T-helper 2 cell (primary cell): ENCODE measurements at places on chromosomes 13 and 19.

GRCh38 chr19:3319643-3320353 lies 46.6 kb upstream of the NFIC start:
- no peak for DNase-seq

GRCh38 chr13:48819376-48819775 lies 156.3 kb upstream of the FNDC3A start:
- DNase-seq: no peak

GRCh38 chr13:46355901-46356590 lies 31.0 kb downstream of the RUBCNL start:
- no peak for DNase-seq

DNA sequence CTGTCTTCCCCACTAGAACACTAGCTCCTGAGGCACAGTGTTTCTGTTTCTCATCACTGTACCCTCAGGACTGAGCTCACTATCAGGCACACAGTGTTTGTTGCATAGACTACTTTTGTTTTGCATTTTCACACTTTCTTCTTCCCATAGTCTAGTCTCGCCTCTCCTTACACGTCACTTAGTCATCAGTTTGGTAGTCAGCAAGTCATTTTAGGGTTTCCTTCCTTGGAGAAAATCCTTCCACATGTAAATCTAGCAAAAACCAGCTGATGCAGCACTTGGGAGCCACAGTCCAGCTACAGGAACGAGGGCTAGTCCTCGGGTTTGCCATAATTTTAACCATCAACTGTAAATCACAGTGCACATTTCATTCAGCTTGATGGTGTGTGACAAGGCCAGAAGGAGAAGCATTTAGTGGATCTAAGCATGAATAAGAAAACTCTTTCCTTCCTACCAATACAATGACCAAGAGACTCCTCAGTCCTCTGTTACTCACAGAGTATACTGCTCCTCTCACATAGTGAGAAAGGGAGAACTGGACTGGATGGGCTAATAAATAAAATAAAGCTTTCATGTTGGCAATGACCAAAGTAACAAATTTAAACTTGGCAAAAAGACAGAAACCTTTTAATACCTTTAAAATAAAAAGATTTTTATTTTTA lies 221.0 kb downstream of the KLF12 start:
- DNase-seq: no peak

DNA sequence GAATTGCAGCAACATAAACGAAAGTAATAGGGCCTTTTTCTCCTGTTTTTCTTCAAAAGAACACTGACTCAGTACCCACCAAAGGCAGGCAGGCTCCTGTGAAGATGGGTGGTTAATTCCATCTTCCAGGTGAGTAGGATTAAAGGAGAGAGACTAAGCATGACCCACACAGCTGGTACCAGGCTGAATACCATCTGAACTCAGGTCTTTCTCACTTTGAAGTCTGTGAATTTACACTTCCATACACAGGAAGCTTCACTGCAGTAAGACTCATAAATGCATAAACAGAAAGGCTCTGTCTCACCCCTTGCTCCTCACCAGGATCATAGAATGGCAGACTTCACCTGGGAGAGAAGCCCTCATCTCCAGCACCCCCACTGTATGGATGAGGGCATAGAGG lies 194.6 kb downstream of the KLF12 start:
- no peak for DNase-seq

GRCh38 chr13:52366291-52366690 lies 39.7 kb downstream of the THSD1 start:
- no peak for DNase-seq

DNA sequence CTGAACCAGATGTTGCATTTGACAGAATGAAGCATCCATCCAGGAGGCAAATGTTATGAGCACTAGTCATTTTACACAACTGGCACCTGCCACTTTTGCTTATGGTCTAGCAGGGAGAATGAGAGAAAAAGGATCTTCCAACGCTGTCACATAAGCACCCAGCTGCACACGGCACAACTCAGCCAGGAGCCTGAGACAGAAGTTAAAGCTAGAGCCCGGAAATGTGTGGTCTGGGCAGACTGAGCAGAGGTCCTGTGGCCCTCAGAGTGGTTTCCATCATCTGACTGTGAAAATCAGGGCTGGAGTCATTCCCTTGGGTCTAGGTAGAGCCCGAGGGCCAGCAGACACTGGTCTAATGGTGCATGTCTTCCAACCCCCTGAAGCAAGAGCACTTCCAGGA lies 78.4 kb upstream of the XPO4 start:
- DNase-seq: no peak

DNA sequence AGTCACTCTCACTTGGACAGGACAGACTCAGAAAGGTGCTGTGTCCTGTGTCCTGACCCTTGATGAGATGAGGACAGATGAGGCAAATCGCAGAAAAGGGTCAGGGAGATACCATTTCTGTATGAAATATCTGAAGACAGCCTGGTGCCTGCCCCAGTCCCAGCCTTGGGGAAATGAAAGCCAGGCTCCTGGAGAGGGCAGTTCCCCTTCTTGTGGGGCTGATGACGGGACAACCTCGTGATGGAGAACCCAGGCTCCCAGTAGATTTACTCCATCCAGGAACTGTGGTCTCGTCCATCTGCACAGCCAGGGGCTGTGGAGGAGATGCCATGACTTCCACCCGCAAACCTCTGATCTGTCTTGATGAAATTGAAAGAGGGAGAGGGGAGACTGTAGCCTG lies 13.8 kb downstream of the LILRB1 start:
- no peak for DNase-seq

- DNase-seq: no peak
Observed at GRCh38 chr13:51843529-51843928, 1.4 kb downstream of the TMEM272 start.

DNA sequence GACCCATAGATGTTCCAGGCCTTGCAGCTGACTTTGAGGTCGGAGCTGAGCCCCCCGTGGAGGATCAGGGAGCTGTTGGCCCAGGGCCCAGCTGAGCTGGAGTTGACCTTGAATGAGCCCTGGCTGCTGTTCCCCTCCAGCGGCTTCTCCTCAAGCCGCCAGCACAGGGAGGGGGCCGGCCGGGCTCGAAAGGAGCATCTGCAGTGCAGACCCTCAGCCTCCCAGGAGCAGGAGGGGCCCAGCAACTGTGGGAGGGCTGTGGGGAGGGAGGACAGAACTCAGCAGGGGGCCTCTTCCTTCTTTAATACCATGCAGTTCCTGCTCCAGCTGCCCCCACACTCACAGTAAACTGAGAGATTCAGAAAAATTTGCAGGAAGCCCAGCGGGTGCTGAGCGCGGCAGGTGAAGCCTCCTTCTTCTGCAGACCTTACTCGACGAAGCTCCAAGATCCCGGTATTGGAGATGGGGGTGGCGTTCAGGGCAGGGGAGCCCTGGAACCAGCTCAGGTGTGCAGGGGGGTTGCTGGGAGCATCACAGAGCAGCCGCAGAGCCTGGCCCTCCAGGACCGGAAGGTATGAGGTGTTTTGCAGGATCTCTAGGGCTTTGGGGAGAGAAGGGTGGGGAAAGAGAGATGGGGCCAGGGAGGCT lies 2.6 kb downstream of the SIGLEC5 start:
- DNase-seq: no peak
